Stromal cell of bone marrow (primary cell): ENCODE measurements at places on chromosomes 12 and 14.

DNA sequence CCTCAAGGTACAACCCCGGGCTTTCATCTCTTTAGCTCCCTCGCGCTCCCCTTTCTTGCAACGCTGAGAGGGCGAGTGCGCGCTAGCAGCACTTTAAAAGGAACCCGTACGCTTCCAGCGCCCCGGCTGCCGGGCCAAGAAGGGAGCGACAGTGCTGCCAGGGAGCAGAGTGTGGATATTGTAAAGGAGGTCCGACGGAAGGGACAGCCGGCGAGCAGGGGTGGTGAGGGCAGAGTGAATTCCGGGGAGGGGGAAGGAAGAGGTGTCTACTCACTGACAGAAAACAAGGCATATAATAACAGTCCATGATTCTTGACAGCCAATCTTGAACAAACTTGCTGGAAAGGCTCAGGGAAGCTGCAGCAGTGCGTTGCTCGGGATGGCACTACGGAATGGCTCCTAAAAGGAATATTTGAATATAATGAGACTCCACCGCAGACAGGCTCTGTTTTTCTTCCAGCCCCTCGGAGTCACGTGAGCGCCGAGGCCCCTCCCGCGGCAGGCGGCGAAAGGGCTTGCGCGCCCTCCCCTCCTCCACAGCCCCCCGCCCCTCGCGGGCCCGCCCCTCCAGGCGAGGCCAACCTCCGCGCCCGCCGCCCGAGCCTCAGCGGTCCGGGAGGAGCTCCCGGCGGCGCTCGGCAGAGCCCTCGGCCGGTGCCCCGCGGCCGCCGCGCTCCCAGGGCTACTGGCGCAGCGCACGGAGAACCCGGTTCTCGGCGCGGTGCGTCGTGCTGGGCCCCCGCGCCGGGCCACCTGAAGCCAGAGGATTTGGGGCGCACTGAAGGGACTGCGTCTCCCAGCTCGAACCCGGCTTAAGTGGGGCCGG lies 3.4 kb downstream of the BMP4 start:
- DNase-seq = peak; percentile 51

DNA sequence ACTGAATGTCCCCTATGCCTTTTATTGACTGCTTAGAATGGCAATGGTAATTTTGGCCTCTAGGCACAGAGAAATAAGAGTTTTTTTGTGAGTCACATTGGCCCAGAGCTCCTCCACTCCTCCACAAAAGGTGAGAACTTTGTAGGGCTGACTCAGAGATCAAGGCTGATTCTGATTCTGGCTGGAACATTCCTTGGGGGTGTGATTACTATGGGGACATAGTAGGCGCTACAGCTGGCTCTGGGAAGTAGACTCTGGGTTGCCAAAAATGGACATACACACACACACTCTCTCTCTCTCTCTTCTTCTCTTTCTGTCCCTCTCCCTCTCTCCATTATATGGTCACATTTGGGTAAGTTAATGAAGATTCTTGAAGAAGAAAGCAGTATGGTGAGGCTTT lies 174.6 kb upstream of the DDHD1 start:
- DNase-seq = no peak

- DNase-seq = no peak
Measured at GRCh38 chr14:38150075-38150474, 57.6 kb upstream of the SSTR1 start.

GRCh38 chr14:68663385-68664076 lies 129.3 kb downstream of the ZFP36L1 start:
- DNase-seq = no peak

DNA sequence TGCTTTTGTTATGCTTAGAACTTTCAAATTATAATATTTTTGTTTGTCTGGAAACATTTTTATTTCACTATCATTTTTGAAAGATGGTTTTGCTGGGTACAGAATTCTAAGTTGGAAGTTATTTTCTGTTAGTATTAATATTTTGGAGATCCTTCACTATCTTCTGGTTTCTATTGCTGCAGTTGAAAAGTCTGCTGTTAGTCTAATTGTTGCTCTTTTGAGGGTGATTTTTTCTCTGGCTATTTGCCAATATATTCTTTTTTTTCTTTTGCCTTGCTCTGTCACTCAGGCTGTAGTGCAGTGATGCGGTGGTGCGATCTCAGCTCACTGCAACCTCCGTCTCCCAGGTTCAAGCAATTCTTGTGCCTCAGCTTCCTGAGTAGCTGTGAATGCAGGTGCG lies 28.2 kb upstream of the ARID2 start:
- no peak for DNase-seq

- DNase-seq = no peak
Measured at GRCh38 chr12:47710278-47710677, 4.4 kb upstream of the RPAP3 start.

DNA sequence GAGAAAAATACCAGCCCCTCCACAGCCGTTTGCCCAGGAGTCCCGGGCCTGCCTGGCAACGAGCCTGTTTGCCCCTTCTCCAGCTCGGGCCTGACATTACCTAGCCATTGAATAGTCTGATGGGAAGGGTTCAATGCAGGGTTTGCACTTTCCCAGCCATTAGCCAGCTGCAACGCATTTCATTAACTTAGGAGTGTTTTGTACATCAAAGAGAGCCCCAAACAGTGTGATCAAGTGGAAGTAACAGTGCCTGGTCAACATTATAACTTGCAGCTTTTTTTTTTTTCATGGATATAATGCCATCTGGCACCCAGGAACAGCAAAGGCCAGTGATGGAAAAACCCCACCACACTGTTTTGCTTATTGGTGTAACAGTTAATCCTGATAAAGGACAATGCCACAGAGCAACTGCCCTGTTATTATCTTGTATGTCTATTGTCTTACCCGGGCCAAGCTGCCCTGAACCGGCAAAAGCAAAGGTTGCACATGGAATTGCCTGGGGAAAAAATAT lies 38.0 kb downstream of the BTG1 start:
- DNase-seq = no peak

- DNase-seq = no peak
Measured at GRCh38 chr14:50977863-50978528, 33.7 kb upstream of the PYGL start.

DNA sequence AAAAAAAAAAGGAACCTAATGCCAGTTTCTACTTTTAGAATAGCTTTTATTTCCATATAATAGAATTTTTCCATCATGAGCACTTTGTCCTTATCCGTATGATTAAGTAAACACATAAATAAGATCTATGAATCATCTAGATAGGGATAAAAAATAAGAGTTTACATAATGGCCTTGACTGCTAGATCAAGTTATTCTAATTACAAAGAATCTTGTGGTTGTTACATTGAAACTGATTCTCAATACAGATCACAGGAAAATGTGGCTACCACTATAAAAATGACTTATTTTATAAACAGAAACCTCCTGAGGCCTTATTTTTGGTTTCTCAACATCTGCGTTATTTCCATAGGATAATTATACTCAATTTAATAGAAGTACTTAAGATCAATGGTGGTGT lies 34.4 kb upstream of the NDUFA12 start:
- DNase-seq = no peak

DNA sequence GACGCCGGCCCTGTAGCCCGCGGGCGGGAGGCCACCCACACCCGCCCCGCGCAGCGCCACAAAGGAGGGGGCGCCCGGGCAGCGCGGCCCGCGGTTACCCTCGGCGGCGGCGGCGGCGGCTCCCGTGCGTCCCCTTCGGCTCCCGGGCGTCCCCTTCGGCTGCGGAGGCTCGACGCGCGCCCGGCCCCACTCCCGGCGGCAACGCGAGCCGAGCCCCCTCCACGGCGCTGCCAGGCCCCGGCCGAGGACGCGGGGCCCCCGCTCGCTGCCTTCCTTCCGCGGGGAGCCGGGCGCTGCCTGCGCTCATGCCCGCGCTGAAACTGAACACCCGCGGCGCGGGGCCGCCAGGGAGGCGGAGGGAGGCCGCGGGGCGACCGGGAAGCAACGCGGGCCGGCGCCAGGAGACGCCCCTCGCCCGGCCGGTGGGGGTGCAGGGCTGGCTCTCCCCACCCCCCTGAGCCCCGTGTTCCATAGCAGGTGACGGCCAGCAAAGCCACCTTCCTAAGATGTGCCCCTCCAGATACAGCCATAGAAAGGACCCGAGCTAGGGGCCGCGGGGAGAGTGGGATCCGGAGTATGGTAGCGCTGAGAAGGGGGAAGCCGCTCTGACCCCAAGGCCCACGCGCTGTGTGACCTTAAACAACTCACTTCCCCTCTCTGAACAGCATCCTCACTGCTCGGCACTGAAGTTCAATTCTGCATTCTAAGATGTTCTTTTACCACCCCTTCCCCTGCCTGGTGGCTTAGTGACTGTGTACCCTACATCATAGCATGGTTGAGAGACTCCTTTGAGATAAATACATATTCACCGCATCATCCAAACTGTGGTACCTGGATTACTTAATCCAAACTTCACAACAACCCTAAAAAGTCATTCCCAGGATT lies 42.8 kb downstream of the KDM2B start:
- no peak for DNase-seq
